ENCODE measurements at places on chromosomes 3 and 15.

DNA sequence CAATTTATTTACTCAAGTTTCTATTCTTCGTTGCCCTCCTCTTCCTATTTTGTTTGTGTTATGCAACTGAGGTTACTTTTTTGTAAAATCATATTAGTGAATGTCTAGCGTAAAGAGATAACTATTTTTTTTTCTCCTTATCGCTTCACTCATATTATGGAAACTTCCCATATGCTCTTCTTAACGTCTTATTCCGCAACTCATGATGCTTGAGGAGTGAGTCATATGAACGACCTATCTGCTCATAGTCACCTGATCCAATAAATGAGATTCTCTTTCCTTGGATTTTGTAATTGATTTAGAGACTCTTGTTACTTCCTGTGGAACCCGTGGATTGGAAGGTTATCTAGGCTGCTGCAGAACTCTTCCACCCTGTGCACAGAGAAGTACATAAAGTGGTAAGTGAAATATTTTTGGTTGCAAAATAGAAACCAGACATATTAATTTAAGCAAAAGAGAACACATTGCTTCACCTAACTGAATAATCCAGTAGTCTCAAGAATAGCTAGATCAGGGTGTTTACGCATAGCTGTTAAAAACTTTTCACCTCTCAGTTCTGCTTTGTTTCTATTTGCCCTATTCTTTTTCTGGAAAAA, 719.3 kb upstream of the SGO1 start:
- no peak for DNase-seq

GRCh38 chr15:31304751-31305365, 21.8 kb upstream of the KLF13 start:
- no peak for DNase-seq

- no peak for DNase-seq
Measured at GRCh38 chr3:138717348-138717747, 108.8 kb downstream of the FAIM start.

GRCh38 chr15:100902436-100903167, 16.6 kb upstream of the LRRK1 start:
- DNase-seq = no peak

- peak; percentile 88 for DNase-seq
Measured at GRCh38 chr3:194333212-194333980, 17.7 kb downstream of the CPN2 start.

DNA sequence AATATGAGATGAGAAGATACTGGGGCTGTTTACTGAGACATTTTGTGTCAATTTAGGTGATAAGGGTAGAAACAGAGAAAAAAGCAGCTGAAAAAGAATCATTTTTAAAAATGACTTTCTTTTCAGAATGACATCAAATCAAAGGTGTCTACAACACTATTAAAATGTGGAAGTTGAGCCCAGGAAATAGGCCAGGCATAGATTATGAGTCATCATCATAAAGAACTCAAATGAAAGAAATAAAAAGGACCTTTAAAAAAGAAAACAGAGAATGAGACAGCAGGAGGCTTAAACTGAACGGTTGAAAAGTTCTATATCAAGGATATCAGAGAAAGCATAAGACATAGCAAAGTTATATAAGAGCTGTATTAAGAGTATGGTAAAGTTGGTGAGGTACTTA, 442.5 kb downstream of the CNTN6 start:
- no peak for DNase-seq

DNA sequence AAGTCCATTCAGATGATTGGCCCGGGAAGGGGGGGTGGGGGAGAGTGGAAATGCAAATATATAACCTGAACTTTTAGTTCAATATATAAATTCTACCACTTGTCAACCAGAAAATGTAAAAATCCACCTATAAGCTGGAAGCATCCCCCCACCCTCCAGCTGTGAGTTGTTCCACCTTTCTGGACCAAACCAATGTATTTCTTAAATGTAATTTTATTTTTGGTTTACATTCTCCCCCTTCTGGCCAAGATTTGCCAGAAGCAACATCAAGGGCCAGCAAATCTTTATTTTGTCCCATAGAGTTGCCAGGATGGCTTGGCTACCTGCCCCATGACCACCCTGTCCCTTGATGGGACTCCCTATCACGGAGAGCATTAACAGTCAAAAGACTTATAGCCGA, 545.7 kb downstream of the TBL1XR1 start:
- no peak for DNase-seq

DNA sequence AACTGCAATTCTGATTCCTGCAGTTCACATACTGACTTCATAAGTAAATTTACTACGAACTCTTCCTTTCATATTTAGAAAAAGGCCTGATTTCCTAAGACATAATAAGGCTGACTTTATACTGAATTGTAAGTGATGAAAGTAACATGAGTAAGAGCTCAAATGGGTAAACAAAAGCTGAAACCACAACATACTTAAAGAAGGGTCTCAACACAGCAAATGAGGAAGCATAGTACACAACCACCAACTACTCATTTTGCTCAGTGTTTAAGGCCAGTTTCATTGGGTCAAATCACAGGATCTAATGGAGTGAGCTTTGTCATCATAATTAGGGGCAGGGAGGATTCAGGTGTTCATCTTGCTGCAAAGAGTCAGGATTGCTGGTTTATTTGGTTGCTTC, 81.4 kb downstream of the SETD2 start:
- DNase-seq = no peak

DNA sequence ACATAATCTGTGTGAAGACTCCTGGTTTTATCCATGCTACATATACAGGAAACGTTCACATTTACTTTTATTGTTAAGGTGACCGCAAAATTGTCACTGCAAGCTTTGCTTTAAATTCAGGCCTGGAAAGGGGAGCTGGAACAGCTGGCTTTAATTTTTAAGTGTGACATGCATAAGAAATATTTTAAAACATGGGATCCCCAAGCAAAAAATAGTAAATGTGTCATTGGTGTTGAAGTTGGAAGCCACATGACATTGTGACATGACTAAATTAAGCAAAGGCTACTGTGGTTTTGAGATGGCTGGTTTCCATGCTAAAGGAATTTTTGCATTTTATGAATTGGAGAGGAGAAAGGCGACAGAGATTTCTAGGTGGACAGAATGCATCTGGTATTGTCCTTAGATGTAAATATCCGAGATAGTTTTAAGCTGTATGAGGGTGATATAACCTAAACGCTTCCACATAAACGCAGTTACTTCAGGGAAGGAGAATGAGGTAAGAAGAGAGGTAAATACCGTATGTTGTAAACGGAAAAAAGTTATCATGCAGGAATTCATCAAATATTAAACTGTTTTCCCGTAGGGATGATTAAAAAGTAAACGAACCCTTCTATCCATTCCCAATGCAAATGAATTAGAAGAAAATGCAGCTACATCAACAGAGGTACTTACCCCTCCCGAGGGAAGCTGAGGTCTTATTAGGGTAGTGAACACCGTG, 927 bp upstream of the FYTTD1 start:
- DNase-seq = no peak

DNA sequence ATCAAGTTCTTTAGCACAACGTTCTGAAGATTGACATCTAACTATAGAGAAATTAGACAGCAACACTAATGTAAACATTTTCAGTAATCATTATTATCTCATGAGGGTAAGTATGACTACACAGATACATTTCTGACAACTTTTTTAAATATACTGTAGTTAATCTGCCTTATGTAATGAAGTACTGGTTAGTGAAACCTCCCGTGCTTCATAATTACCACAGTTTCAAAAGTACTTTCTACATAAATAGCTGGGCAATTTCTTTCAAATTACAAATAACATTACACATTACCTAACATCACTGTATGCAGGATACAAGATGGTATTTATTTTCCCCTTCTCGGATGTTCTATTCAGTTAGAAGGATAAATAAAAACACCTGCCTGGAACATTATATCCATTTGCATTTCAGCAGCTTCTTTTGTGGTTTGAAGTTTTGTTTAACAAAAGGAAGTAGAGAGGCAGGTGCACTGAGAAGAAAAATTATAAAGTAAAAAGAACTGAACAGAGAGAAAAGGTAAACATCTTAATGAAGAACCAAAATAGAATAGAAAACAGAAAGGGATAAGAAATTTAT, 1241.5 kb upstream of the GBE1 start:
- DNase-seq = no peak

DNA sequence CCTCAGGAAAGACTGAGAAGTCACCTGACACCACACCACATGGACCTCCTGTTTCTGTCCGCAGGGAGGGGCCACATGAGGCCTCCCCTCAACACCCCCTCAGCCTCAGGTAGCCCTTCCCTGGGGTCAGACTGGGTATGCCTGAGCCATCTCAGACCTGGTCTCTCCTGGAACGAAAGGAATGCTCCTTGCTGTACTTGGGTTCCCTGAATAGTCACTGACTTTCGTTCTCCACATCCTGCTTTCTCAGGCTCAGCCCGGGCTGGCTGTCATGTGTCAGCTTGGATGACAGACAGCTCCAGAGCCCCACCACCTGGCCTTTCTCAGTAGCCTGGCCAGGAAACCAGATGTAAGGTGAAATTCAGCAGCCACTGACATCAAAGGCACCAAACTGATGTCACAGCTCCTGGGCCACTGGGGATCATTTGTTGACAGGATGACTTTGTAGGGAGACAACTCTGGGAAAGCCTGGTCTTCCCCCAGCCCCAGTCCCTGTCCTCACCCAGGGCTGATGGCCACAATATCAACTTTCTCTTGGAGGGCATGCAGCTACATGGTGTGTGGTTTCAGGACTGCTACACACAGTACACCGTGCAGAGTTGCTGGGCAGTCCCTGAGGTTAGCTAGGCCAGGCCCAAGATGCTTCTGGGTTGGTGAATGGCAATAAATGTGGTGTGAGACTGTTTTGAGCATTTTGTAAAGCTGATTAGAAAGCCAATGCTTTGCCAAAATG, 141.4 kb upstream of the MRPS22 start:
- DNase-seq = peak; percentile 9

- DNase-seq = no peak
Measured at GRCh38 chr3:15606434-15606891, 4.9 kb downstream of the BTD start.

- peak; percentile 24 for DNase-seq
Measured at GRCh38 chr15:79004336-79004735, 59.5 kb upstream of the CTSH start.

DNA sequence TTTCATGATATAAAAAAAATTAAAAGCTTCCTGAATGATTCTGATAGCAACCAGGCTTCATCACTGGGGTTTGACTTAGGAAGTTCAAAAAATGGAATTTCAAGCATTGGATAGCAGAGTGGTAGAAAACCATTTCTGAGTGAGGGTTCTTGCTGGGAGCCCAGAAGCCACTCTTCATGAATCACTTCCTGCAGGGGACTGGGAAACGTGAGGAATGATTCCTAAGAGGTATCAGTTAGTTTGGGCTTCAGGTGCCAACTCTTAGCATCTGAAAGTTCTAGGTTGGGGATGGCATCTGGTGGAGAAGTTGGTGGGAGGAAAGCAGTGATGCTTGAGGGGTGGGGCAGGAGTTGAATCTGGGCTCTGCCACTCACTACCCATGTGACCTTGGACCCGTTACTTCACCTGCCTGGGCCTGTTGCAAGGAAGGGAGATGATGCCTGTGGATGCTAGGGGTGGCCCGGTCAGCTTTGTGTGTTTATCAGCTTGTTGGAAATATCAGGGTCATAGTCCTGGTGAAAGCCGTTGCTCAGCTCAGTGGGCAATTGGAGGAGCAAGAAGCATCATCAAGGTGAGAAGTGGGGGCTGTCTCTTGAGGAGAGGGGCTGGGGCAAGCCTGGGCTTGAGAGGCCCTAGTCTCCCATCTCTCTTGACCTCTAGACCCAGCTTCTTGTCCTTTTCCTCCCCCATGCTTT, 37.0 kb upstream of the TNFAIP8L3 start:
- no peak for DNase-seq

GRCh38 chr15:27741226-27741860, 357.8 kb downstream of the OCA2 start:
- no peak for DNase-seq

GRCh38 chr15:68367992-68368391, 64.0 kb downstream of the ITGA11 start:
- DNase-seq = no peak

Measured in activated naive CD8-positive, alpha-beta T cell treated with anti-CD3 and anti-CD28 coated beads for 36 hours (primary cell).